ENCODE measurements at places on chromosomes 1 and 21. TPM values are rescaled to one million over a fixed set of nuclear protein-coding genes. Genes with fewer than 3 reads are reported as not detected.

Gene WLS
- 55.5 TPM for total RNA-seq

Gene ZNF697
- 5.6 TPM for total RNA-seq

Gene CFHR4
- total RNA-seq: 0.40 TPM

Gene TAL1
- total RNA-seq: 14.1 TPM

Gene PYHIN1
- 21.1 TPM for total RNA-seq

Gene PLD5
- total RNA-seq: not detected

Gene SPRR1A
- not detected for total RNA-seq

Gene TRIM46
- total RNA-seq: 1.9 TPM

Gene OVAAL
- total RNA-seq: not detected

Gene SLC25A34
- total RNA-seq: 2.5 TPM

Gene GPR161
- 3.7 TPM for total RNA-seq

Gene PPIAL4G
- 1.1 TPM for total RNA-seq

- no peaks in the 10 kb centered on the region for H3K36me3 ChIP-seq
- no peak for DNase-seq
- peaks cover 7% of the 10 kb centered on the region for H3K4me1 ChIP-seq
- no peak overlapping the region for H3K4me3 ChIP-seq
- no peak overlapping the region for H3K27ac ChIP-seq
- no peaks in the 10 kb centered on the region for H3K27me3 ChIP-seq
Measured at GRCh38 chr1:20530901-20531300, 21.5 kb upstream of the FAM43B start.

DNA sequence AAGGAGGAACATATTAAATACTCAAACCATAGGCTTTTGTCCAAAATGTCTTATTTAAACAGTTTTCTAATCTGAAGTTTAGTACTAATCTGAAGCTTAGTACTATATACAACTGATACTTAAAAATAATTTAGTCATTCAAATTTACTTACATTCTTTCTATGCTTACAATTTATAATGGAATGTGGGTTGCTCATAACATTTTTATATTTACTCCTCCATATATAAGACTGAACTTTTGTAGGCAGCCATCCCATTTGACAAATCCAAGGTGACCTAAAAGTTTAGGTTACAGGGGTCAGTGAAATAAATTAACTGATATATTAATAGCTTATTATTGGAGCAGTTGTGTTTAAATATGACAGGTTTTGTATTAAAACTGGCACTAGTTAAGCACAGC lies 570.6 kb downstream of the DPYD start:
- peaks cover 7% of the 10 kb centered on the region for H3K36me3 ChIP-seq
- no peak for DNase-seq
- no peaks in the 10 kb centered on the region for H3K4me1 ChIP-seq
- no peak overlapping the region for H3K4me3 ChIP-seq
- no peak overlapping the region for H3K27ac ChIP-seq
- H3K27me3 ChIP-seq: no peaks in the 10 kb centered on the region

DNA sequence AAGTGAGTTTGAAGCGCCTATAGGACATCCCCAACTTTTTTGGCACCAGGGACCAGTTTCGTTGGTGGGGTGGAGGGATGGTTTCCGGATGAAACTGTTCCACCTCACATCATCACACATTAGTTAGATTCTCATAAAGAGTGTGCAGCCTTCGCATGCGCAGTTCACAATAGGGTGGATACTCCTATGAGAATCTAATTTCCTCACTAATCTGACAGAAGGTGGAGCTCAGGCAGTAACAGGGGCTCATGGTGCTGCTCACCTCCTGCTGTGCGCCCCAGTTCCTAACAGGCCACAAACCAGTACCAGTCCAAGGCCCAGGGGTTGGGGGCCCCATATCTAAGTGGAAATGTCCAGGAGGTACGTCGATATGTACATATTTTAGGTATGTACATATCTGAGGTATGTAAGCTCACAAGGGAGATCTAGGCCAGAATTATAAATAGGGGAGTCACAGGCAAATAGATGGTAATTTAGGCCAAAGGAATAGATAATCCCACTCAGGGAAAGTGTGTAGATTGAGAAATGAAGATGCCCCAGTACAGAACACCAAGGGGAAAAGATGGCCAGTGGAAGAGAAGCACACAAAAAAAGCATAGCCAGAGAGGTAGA lies 27.5 kb upstream of the RASAL2 start:
- DNase-seq: no peak
- H3K4me3 ChIP-seq: no peak overlapping the region
- H3K27ac ChIP-seq: no peak overlapping the region
- no peaks in the 10 kb centered on the region for H3K36me3 ChIP-seq
- H3K27me3 ChIP-seq: no peaks in the 10 kb centered on the region

GRCh38 chr1:93614986-93615581 lies 66.6 kb downstream of the BCAR3 start:
- H3K4me1 ChIP-seq: peaks cover 36% of the 10 kb centered on the region
- H3K27me3 ChIP-seq: no peaks in the 10 kb centered on the region
- H3K36me3 ChIP-seq: no peaks in the 10 kb centered on the region
- no peak overlapping the region for H3K4me3 ChIP-seq
- no peak for DNase-seq

DNA sequence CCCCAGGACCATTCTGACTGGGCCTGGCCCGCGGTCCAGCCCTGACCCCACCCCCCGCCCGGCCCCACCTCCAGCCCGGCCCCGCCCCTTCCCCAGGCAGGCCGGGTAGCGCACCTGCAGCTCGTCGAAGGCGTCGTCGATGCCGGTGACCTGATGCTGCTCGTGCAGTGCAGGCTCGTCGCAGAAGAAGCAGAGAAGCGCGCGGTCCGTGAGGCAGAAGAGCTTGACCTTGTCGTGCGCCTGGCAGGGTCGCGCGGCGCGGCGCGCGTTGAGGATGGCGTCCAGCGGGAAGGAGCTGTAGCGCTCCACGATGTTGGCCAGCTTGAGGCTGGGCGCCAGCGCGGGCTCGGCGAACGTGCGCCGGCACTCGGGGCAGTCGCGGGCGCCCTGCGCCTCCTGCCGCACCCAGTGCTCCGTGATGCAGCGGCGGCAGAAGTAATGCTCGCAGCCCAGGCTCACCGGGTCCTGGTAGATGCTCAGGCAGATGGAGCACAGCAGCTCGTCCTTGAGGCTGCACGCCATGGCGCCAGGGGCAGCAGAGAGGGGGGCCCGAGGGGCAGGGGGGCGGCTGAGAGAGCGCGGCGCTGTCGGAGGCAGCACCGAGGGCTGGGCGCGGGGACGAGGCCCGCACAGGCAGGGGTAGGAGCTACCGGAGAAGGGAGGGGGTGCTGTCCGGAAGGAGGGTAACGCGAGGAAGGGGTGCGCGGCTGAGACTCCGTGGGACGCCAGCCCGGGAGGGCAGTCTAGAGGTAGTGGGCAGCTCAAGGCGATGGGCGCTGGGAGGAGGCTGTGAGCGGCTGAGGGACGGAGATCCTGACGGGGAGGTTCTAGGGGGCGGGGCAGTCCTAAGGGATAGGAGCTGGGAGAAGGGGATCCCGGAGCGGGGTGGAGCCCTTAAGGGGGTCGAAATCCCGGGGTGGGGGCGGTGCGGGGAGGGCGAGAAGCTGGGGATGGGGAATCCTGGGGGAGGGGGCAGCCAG lies 642 bp downstream of the TRIM62 start:
- peak overlapping the region; percentile 91 for H3K4me3 ChIP-seq
- DNase-seq: peak; percentile 96
- peak overlapping the region; percentile 71 for H3K27ac ChIP-seq
- H3K36me3 ChIP-seq: peaks cover 17% of the 10 kb centered on the region
- H3K4me1 ChIP-seq: peaks cover 30% of the 10 kb centered on the region

DNA sequence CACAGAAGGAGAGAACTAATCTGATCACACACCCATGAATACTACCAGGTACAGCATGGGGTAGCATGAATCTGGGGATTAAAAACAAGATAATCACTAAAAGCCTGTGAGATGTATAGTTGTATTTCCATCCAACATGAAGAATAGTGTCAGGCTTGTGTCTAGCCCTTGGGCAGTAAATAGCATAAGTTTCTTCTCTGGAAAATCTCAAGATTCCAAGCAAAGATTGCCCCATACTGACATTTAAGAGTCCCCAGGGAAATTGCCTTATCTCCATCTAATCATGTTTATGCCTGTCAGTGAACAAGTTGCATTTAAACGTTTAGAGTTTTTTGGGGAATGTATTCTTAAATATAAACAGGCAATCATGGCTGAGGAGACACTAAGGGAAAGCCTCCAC lies 109.2 kb upstream of the SERTAD4 start:
- H3K27me3 ChIP-seq: no peaks in the 10 kb centered on the region
- H3K36me3 ChIP-seq: no peaks in the 10 kb centered on the region
- DNase-seq: no peak
- no peaks in the 10 kb centered on the region for H3K4me1 ChIP-seq
- no peak overlapping the region for H3K4me3 ChIP-seq
- H3K27ac ChIP-seq: no peak overlapping the region

DNA sequence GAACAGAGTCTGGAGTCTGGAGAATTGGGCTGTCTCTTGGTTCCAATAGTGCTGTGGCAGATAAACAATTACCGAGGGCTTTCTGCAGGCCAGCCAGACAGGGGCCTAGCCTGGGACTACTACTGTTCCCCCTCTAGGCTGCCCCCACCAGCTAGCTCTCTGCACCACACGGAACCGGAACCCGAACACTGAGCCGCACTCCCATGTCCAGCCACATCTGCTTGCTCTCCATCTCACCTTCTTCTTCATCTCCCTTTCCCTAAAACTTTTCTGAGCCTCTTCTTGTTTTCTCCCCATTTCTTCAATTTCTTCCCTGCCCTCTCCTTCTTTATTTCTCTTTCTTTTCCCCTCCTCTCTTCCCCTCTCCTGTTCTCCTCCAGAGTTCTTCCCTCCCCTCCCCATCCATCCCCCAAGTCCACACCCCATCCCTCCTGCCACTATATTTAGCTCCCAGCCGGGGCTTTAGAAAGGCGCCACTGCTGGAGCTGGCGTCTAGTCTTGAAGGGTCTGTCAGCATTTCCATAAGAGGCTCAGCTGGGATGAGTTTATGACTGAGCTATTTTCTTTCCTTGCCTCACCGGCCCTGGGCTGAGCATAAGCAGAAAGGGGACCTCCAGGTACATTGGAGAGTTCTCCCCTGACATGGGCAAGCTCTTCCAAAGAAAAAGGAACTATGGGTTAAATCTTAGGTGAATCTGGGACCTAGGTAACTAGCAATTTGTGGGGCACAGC lies 25.7 kb upstream of the ATP2B4 start:
- no peak overlapping the region for H3K27ac ChIP-seq
- no peak for DNase-seq
- no peaks in the 10 kb centered on the region for H3K27me3 ChIP-seq
- H3K4me1 ChIP-seq: peaks cover 2% of the 10 kb centered on the region
- H3K36me3 ChIP-seq: no peaks in the 10 kb centered on the region
- no peak overlapping the region for H3K4me3 ChIP-seq

- no peaks in the 10 kb centered on the region for H3K4me1 ChIP-seq
- no peaks in the 10 kb centered on the region for H3K36me3 ChIP-seq
- no peak overlapping the region for H3K4me3 ChIP-seq
- no peak for DNase-seq
- H3K27me3 ChIP-seq: no peaks in the 10 kb centered on the region
Measured at GRCh38 chr1:172763057-172763456, 104.2 kb downstream of the FASLG start.

GRCh38 chr1:74434321-74434720 lies 78.1 kb downstream of the LRRC53 start:
- H3K27ac ChIP-seq: no peak overlapping the region
- no peak overlapping the region for H3K4me3 ChIP-seq
- H3K36me3 ChIP-seq: no peaks in the 10 kb centered on the region
- no peaks in the 10 kb centered on the region for H3K4me1 ChIP-seq
- DNase-seq: no peak
- no peaks in the 10 kb centered on the region for H3K27me3 ChIP-seq

GRCh38 chr1:180236698-180237509 lies 6.8 kb downstream of the LHX4 start:
- H3K27ac ChIP-seq: no peak overlapping the region
- H3K36me3 ChIP-seq: no peaks in the 10 kb centered on the region
- no peak for DNase-seq
- H3K27me3 ChIP-seq: peaks cover 89% of the 10 kb centered on the region
- no peak overlapping the region for H3K4me3 ChIP-seq

DNA sequence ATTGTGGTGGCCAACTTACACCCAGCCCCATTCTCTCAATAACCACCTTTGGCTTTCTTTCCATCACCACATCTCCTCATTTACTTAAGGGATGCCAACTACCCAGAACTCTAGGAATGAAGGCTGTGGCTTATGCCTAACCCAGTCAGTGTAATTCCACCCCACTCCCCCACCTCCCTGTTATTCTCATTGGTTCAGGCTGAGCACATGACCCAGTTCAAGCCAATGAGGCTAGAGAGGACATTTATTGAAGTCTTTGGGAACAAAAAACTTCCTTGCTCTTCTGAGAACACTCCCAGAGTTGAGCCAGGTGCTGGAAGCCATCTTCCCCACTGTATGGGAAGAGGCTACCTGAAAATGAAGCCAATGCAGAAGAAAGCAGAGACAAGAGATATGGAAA lies 22.8 kb upstream of the CD2 start:
- no peaks in the 10 kb centered on the region for H3K36me3 ChIP-seq
- H3K4me3 ChIP-seq: no peak overlapping the region
- H3K27ac ChIP-seq: no peak overlapping the region
- no peak for DNase-seq
- H3K27me3 ChIP-seq: no peaks in the 10 kb centered on the region
- H3K4me1 ChIP-seq: no peaks in the 10 kb centered on the region

DNA sequence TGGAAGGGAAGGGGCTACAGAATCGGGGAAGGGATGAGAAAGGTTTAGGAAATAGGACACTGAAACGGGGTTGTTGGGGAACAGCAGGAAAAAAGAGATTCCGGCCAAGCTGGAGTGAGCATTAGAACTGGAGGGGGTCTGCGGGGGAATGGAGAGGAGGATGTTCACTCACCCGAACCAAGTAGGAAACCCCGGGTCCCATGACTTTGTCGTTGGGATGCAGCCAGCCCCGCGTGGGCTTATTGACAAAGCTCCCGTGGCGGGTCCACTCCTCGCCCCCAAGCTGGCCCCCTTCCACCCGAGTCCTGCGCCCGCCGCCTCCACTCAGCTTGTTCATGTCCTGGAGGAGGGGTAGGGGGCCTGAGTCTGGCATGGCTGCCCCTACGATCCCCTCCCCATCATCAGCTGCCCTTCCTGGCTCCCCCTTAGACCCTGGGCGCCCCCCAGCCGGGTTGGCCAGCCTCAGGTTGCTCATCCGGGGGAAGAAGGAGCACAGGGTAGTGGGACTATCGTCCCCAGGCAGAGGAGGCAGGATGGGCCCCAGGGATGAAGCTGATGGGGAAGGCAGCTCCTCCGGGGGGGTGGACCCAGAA lies 591 bp downstream of the SHC1 start:
- peaks cover 58% of the 10 kb centered on the region for H3K36me3 ChIP-seq
- peaks cover 84% of the 10 kb centered on the region for H3K4me1 ChIP-seq
- peak; percentile 76 for DNase-seq
- peak overlapping the region; percentile 100 for H3K27ac ChIP-seq
- H3K4me3 ChIP-seq: peak overlapping the region; percentile 38

GRCh38 chr1:28887835-28888682 lies 26.3 kb upstream of the EPB41 start:
- peaks cover 46% of the 10 kb centered on the region for H3K4me1 ChIP-seq
- no peaks in the 10 kb centered on the region for H3K36me3 ChIP-seq
- no peaks in the 10 kb centered on the region for H3K27me3 ChIP-seq
- peak overlapping the region; percentile 81 for H3K4me3 ChIP-seq
- peak; percentile 82 for DNase-seq

DNA sequence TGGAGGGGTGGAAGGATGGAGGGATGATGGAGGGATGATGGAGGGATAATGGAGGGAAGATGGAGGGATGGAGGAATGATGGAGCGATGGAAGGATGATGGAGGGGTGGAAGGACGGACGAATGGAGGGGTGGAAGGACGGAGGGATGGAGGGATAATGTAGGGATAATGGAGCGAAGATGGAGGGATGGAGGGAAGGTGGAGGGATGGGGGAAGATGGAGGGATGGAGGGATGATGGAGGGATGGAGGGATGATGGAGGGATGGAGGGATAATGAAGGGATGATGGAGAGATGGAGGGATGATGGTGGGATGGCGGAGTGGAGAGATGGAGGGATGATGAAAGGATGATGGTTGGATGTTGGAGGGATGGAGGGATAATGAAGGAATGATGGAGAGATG lies 61.3 kb downstream of the KCNAB2 start:
- H3K27me3 ChIP-seq: peaks cover 83% of the 10 kb centered on the region
- no peaks in the 10 kb centered on the region for H3K36me3 ChIP-seq
- H3K4me1 ChIP-seq: no peaks in the 10 kb centered on the region
- DNase-seq: no peak
